Tibial nerve (tissue), 4 donors: ENCODE measurements at places on chromosomes 7 and 10. TPM values are rescaled to one million over a fixed set of nuclear protein-coding genes. Genes with fewer than 3 reads are reported as not detected.

Gene ZNF273
- total RNA-seq = 19.8 TPM

Gene STAG3
- 8.2 TPM for total RNA-seq

Gene SLC13A1
- total RNA-seq = not detected

Gene GPR146
- total RNA-seq = 52.8 TPM

Gene SEMA4G
- 3.1 TPM for total RNA-seq

Gene ALOX5
- 127 TPM for total RNA-seq

Gene LDB3
- total RNA-seq = 7.6 TPM

Gene KLF14
- total RNA-seq = 0.42 TPM

Gene C10orf105
- total RNA-seq = 0.42 TPM

Gene NKX1-2
- not detected for total RNA-seq

DNA sequence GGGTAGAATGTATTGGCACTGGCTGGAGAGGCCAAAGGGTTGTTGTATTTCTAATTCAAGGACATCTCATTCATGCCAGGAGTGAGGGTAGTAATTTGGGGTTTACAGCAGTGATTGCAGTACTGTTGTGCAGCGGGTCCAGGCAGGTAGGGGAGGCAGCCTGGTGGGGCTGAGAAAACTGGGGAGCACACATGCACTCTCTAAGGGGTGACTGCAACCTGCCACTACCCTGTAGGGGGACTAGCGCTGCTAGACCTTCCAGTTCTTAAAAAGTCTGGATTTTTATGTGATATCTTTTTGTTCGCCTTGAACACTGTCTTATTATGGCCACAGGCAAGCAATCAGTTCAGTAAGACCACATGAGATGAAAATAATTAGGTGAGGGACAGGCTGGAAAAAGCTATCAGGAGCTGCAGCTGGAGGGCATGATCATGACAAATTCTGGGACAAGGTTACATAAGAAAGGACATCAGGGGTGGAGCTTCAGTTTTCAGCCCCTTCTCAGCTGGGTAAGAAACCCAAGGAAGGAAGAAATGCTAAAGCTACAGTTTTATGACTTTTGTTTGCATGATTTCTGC lies 149.0 kb downstream of the ARHGAP21 start:
- DNase-seq = no peak

DNA sequence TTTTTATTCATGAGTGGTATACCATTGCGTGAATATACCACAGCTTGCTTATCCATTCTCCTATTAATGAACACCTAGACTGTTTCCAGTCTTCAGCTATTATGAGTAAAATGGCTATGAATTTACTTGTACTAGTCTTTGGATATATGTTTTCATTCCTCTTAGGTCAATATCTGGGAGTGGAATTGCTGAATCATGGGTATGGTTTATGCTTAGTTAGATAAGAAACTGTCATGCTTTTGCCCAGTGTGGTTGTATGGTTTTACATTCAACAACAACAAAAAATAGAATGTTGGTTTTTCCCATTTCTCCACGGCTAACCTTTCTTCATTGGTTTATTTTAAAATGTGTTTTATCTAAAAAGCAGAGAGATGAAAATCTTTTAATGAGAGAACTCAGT lies 308.3 kb downstream of the PHF14 start:
- no peak for DNase-seq

GRCh38 chr7:13069841-13070240 lies 382.4 kb downstream of the ARL4A start:
- DNase-seq = no peak

- no peak for DNase-seq
Measured at GRCh38 chr7:157873664-157874063, 536.9 kb downstream of the DNAJB6 start.

DNA sequence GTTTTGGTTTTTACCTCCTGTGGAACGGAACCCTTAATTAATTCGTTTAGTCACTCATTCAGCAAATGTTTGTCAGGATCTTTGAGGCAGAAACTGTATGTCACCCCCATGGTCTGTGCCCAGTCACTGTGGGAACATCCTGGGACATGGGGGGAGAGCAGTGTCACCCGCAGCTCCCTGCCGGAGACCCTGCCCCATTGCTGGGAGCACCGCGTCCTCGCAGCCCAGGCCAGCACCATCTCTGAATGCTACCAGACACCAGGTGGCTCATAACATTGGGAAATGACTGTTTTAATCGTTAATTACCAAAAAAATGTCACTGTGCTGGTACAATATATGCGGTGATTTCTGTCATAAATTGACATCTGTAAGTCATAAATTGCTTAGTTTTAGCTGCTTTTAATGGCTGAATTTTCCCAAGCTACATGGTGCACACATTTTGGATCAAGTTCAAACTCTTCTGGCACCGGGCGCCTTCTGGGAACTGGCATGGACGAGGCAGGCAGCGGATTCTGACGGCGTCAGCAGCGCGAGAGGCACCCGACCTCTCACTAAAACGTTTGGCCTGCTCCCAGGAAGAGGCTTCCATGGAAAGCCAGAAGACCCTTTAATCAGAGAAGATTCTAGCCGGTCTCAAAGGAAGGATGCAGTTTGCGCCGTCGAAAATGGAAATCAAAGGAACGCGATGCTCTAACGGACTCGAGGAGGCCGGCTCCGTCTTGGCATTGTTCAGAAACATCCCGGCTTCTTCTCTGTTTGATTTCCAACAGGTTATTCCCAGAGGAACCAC lies 184.2 kb downstream of the ADARB2 start:
- no peak for DNase-seq

DNA sequence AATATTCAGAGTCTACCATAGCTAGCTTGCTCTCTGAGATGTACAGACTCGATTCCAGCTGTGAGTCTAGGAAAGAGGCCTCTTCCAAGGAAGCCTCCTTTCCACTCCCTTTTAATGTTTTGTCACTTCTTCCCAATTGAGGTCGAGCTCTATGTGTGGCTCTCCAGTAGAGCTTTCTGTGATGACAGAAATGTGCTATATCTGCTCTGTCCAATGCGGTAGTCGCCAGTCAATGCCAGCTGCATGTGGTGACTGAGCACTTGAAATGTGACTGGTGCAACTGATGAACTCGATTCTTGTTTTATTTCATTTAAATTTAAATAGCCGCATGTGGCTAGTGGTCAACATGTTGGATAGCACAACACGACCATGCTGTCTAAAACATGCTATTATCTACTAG lies 387.0 kb upstream of the NRP1 start:
- no peak for DNase-seq

GRCh38 chr7:7159063-7159658 lies 23.2 kb upstream of the C1GALT1 start:
- no peak for DNase-seq

- DNase-seq = no peak
Measured at GRCh38 chr7:3725155-3726059, 424.4 kb downstream of the SDK1 start.

GRCh38 chr10:42936580-42936979 lies 140.3 kb upstream of the RET start:
- no peak for DNase-seq

GRCh38 chr10:103888113-103888841 lies 29.7 kb downstream of the STN1 start:
- DNase-seq = peak; percentile 41

- DNase-seq = no peak
Measured at GRCh38 chr10:47147186-47147585, 152.8 kb upstream of the GDF10 start.
